ENCODE measurements at places on chromosomes 7 and 10. TPM values are rescaled to one million over a fixed set of nuclear protein-coding genes. Genes with fewer than 3 reads are reported as not detected.

Gene RHOBTB1
- 99.3 TPM for polyA plus RNA-seq

Gene IFIT1B
- polyA plus RNA-seq = 0.15 TPM

Gene HTRA1
- 158 TPM for polyA plus RNA-seq

Gene IFIT3
- 14.2 TPM for polyA plus RNA-seq

Gene PILRA
- polyA plus RNA-seq = 12.6 TPM

Gene FAM241B
- 10.9 TPM for polyA plus RNA-seq

Gene CALY
- polyA plus RNA-seq = 0.12 TPM

Gene NEBL
- 90.1 TPM for polyA plus RNA-seq

Gene FAM25G
- polyA plus RNA-seq = 0.57 TPM

Gene AKR1C8
- polyA plus RNA-seq = 0.20 TPM

Gene NODAL
- polyA plus RNA-seq = 0.67 TPM

Gene CYP3A7
- 1.2 TPM for polyA plus RNA-seq

Gene UTF1
- polyA plus RNA-seq = not detected

Gene ANKRD2
- 0.53 TPM for polyA plus RNA-seq

Gene MRPL32
- polyA plus RNA-seq = 102 TPM

Gene GIMAP1
- polyA plus RNA-seq = 2.4 TPM

Gene TMEM184A
- 6.1 TPM for polyA plus RNA-seq

Gene CUL2
- polyA plus RNA-seq = 48.4 TPM

Gene CFAP46
- polyA plus RNA-seq = 7.4 TPM

Gene KCNIP2
- 6.2 TPM for polyA plus RNA-seq

All from left kidney (tissue), 8 donors.